Lung microvascular endothelial cell (primary cell): ENCODE measurements at places on chromosomes 6 and 20.

GRCh38 chr6:24922170-24922569 is 13.6 kb downstream of the RIPOR2 start:
- DNase-seq, result no peak

GRCh38 chr6:92121228-92121627 is 1298.1 kb downstream of the EPHA7 start:
- no peak for DNase-seq

- no peak for DNase-seq
Measured at GRCh38 chr6:149249370-149250357, 67.8 kb upstream of the TAB2 start.

GRCh38 chr6:144008120-144008811 is at the start of gene PLAGL1:
Gene PLAGL1 (minus strand): TSS chr6:144008259. CDS start chr6:143948136, 60,123 bp downstream.
- DNase-seq, result peak; percentile 76

GRCh38 chr20:45253261-45253660 is 1.1 kb downstream of the SLPI start:
- no peak for DNase-seq
